ENCODE measurements at places on chromosomes 7 and 10. TPM values are rescaled to one million over a fixed set of nuclear protein-coding genes. Genes with fewer than 3 reads are reported as not detected.

DNA sequence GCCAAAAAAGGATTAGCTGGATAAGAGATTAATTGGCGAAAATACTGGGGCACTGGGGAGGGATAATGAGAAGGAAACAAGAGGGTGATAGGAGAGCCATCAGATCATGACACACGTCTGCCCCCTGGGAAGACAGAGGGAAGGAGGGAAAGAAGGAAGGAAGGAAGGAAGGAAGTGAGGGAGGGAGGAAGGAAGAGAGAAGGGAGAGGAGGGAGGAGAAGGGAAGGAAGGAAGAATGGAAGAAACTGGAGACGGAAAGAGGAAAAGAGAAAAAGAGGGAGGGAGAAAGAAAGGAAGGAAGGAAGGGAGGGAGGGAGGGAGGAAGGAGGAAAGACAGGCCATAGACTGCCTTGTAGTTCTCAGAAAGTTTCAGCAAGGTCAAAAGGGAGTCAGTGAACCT, 37.8 kb upstream of the WAC start:
- DNase-seq = no peak

DNA sequence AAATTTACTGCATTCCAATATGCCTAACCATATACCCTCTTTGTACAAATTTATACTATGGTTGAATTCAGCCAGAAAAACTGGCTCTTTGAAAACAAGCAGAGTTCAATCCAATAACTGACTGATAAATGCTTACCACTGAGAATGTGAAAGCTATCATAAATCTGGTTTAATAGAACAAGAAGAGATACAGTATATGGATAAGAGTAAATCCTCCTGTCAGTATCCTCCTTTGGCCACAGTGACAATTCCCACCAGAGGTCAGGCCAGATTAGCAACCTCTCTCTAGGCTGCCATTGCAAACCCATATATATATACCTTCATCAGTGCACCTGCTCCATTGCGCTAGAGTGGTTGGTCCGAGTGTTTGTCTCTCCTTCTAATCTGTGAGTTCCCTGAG, 647.2 kb downstream of the GRM8 start:
- no peak for DNase-seq

DNA sequence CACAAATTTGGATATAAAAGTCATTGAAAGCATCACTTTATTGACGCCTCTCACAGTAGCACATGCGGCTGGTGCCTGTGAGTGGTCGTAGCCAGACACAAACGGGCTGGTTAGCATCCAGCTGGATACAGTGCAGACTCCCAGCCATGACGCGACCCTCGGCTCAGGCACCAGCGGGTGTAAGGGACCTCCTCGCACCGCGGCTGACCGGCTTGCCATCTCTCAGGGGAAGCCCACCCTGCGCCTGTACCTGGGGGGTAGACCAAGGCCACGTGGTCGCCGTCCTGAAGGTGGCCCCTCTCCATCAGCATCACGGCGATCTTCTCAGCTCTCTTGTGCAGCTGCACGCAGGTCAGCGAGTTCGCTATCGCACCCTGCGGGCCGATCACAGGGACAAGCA, 213.8 kb downstream of the ZMYND11 start:
- DNase-seq = no peak

DNA sequence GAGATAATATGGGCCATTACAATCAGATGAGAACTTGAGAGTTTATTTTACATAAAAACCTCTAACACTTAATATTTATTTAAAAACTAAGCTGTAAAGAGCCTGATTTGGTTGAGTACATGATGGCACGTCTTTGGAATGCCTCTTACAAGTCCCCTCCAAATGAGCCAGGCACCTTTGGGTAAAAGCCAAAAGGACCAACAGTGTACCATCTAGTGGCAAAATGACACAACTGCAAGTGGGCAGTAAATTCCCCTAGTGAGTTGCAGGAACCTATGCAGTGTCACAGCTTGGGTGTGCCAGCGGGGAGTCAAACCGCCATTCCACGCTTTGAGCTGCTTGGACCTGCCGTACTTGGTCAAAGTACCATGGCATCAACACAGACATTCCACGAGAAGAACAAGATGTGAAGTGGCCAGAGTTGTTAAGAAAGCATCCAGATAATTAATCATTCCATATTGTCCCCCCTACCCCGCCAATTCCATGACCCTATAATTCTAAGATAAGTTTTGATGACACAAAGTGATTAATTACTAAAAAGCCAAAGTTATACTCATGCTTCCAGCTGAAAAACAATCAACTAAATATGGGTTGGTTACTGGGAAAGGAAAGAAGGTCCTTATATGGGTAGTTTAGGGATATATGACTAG, 115.2 kb downstream of the SORBS1 start:
- peak; percentile 76 for DNase-seq

DNA sequence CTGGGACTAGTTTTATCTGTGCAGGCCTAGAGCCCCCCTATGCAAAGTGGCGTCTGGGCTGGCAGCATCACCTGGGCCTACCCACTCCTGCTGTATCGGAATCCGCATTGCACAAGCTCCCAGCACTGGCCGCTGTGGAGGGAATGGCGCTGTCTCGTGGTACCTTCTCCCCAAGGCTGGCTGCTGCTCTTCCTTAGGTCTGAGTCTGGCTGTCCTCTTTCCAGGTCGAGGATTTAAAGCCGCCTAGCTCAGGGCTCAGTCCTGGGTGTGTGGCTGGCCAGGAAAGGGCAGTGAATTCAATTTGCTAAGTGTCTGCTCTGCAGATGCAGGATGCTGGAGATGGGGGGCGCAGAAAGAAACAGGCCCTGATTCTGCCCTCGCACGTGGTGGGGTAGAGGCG, 44.7 kb downstream of the MGMT start:
- peak; percentile 9 for DNase-seq

DNA sequence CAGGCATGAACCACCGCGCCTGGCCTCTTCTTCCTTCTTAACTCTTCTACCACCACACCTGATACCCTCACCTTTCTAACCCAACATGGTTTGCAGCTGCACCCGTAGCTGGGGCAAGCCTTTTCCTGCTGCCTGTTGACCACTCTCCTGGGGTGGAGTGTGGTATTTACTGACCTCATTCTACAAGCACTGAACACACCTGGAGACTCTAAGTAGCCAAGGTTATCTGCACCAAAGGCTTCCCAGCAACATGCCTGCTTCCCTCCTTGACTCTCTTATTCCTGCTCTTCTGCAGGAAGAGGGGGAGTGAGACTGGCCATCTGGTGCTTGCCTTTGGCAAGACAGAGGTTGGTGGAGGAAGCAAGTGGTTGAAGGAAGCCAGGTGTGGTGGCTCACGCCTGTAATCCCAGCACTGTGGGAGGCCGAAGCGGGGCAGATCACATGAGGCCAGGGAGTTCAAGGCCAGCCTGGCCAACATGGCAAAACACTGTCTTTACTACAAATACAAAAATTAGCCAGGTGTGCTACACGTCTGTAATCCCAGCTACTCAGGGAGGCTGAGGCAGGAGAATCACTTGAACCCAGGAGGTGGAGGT, 10.1 kb downstream of the ACTR1A start:
- DNase-seq = no peak

DNA sequence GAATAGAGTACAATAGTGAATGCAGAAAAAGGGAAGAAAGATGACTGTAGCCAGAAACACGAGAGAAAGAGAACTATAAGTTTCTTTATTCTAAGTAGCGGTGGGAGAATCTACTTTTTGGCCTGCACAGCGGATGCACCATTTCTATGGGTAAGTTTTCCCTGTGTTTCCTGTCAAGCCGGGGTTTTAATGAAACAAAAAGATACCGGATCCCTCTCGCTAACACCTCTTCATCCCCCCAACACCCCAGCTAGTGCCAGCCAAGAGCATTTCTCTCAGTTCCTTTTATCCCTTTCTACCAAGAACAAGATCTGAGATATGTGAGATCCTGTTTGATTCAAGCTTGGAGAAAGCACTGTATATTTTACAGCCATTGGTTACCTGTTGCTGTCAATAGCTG, 14.7 kb downstream of the PTPRZ1 start:
- DNase-seq = no peak

- no peak for DNase-seq
These were observed 118.3 kb downstream of the TCF7L2 start for GRCh38 chr10:113068178-113068890.

DNA sequence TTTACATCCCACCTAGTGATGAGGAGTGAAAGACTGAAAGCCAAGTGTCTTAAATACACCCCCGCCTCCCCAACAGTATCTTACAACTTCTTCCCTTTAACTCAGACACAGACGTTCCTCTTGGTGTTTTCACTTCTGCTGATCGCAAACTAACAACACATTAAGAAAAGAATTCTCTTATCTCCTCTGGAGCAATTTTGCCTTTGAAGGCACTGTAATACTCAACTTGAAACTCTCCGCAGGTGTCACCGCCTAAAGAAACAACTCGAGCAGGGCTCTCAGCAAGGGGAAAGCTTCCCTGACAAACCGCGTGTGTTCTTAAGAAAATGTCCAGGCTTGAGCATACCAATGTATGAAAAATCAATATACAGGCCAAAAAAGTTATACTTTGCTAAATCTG, 452 bp downstream of the SEMA3C start:
- DNase-seq = no peak

GRCh38 chr7:112124061-112124766, 82.0 kb downstream of the DOCK4 start:
- no peak for DNase-seq

The IGF2BP3 gene
- 1.2 TPM for total RNA-seq

The EBF3 gene
- 0.80 TPM for total RNA-seq

The PAX2 gene
- total RNA-seq = not detected

Measured in colonic mucosa (tissue), 4 donors.